GM19239 (cell line): ENCODE measurements at places on chromosomes 5 and 9.

GRCh38 chr9:89662718-89663613 lies 58.2 kb downstream of the GADD45G start:
- no peak for DNase-seq

GRCh38 chr9:120876842-120877240 lies at the start of gene PHF19:
Gene PHF19, minus strand, starts transcription at chr9:120877188. Its CDS starts 2,447 bp downstream, at chr9:120874741.
- no peak for DNase-seq

DNA sequence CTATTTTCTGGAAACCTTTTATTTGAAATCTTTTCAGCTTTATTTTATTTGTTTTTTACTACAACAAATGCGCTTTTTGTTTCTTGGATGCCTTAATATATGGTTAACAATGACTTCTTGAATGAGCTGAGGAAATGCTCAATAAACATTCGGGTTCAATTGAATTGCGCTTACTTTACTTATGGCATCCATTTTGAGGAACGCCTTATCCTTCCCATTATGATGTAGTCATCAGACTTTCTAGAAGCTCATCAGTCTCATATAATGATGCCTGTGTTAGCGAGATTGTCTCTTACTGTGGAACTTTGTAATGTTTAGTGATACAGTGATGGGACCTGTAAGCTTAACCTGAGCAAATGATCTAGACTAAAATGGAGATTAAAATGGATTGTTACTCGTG lies 916 bp downstream of the SHLD3 start:
- DNase-seq, result no peak

DNA sequence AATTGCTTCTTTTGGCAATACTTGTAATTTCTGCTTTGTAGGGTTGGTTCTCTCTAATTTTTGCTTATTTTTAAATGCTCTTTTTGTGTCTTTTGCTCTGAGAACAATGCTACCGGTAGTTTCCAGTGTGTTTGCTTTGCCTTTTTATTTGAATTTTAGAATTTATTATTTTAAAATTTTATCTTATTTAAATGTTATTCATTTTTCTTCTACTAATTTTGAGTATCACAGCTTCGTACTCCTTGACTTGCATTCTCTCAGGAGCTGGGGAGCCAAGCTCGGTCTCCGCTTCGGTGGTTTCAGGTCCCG lies 45.9 kb downstream of the ANXA2R start:
- DNase-seq, result no peak

DNA sequence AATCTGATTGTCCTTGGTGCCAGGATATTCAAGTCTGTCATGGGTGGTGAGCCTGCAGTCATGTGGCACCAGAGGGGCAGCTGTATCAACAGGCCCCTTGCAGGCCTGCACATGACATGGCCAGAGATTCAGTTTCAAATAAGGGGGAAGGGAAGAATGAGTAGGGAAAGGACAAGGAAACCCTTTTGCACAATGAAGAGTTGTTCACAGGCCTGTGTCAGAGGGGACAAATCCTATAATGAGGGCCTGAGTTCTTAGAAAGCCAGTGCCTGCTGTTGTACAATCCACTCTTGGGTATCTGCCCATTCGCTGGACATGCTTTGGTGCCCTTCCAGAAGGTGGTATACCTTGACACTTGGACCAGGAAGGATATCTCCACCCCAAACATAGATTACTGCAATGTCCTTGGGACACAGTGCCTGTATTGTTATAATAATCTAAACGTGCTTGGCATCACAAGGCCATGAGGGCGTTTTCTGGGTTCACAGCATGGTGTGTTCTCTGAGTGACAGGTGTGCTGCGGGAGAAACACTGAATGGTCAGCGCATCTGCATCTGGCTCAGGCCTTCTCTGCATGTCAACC lies 1.9 kb upstream of the TMEM171 start:
- no peak for DNase-seq

- DNase-seq, result no peak
Observed at GRCh38 chr9:72292256-72292682, 72.7 kb downstream of the ZFAND5 start.

- no peak for DNase-seq
Observed at GRCh38 chr9:112810696-112811490, 60.3 kb downstream of the SNX30 start.

- DNase-seq, result no peak
Observed at GRCh38 chr5:100590867-100591266, 55.7 kb downstream of the FAM174A start.

DNA sequence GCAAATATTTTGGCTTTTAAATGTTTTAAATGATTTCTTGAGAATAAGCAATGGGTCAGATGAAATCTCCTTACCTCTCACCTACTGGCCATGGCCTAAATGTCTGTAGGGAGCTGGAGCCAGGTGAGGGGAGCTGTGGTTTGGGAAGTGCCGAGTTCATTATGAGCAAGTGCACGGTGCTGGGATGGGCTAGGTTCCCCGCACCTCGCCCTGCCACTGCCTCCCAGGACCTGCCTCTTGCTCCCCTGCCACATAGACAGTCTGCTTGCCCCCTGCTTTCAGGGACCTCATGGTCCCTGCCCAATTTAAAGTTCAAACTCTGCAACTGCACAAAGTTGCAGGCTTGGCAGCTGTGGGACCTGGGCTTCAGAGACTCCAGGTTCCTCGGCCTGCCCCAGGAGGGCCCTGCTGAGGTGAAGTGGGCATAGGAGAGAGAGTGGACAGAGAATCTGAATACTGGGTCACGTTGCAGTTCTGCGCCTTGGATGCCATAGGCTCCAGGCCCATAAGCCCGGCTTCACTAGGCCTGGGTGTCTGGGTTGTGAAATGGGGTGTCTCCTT lies 5.4 kb downstream of the OR13J1 start:
- no peak for DNase-seq

GRCh38 chr5:104353371-104353770 lies 790.8 kb upstream of the NUDT12 start:
- no peak for DNase-seq

- DNase-seq, result peak; percentile 22
Observed at GRCh38 chr5:55691265-55692105, 20.6 kb downstream of the SLC38A9 start.

DNA sequence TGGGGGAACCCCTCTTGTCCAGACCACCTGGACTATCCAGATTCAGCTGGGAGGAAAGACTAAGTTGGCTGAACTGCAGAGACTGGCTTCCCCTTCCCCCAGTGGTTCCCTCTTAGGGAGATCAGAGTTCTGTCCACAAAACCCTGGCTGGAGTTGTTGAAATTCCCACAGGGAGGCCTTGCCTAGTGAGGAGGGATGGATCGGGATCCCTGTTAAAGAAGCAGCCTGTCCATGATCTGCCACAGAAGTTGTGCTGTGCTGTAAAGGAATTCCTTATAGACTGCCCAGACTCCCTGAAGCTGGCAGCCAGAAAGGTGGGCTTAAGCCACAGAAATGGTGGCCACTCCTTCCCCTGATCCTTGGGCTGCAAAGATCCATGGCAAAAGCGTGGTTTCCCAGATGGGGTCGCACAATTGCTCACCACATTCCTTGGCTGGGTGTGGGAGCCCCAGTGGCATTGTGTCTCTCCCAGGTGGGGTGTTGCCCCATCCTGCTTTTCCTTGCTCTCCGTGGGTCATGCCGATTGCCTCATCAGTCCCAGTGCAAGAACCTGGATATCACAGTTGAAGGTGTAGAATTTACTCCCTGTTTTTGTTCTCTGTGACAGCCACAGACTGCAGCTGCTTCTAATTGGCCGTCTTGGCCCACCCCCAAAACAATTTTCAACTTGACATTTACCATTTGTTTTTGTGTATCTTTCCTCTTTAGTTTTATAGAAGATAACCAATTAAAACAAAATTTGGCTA lies 342.4 kb downstream of the FGF10 start:
- no peak for DNase-seq

GRCh38 chr5:56951946-56952691 lies at the start of gene MIER3:
Gene MIER3, minus strand, starts transcription at chr5:56952123. Its CDS starts 21 bp downstream, at chr5:56952102.
- DNase-seq, result peak; percentile 98

GRCh38 chr5:139960723-139961383 lies 82.2 kb downstream of the NRG2 start:
- DNase-seq, result peak; percentile 42

DNA sequence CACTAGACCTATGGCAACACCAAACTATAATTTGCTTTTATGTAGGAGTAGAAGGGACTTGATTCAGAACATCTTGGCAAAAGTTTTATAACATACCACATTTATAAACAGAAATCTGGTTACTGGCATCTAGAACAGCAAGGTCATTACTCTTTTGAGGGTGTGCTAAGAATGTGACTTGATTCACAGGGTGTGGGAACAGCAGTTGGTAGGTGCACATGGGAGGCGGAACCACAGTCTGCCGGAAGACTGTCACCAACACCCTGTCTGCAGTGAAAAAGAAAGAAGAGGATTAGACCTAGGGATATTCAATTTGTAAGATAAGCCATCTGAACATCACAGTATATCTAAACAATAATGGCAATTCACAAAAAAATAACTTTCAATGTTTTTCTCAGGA lies 23.0 kb downstream of the ELP1 start:
- DNase-seq, result no peak

- peak; percentile 27 for DNase-seq
Observed at GRCh38 chr5:61768692-61769281, 436.7 kb downstream of the ZSWIM6 start.

DNA sequence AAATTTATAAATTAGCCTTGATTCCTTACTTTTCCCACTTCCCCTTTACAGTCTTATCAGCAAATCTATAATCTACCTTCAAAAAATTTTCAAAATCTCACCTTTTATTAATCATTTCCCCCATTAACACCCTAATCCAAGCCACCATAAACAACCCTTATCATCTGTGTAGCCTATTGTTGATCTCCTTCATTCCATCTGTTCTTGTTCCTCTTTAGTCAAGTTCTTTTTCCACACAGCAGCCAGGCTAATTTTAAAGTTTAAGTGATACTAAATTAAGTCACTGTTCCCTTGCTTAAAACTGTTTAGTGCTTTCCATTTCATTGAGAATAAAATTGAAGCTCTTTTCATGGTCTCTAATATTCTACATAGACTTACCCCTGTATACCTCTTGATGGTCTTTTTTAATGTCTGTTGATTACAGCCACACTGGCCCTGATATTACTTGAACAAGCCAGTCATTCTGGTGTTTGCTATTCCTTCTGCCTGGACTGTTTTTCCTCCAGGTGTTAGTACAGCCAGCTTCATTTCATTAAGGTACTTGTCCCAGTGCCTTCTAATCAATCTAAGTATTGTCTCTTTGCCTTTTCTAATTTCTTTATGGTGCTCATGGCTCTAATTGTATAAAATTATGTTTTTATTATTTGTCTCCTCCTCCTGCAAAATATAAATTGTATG lies 31.1 kb downstream of the GPR151 start:
- no peak for DNase-seq

DNA sequence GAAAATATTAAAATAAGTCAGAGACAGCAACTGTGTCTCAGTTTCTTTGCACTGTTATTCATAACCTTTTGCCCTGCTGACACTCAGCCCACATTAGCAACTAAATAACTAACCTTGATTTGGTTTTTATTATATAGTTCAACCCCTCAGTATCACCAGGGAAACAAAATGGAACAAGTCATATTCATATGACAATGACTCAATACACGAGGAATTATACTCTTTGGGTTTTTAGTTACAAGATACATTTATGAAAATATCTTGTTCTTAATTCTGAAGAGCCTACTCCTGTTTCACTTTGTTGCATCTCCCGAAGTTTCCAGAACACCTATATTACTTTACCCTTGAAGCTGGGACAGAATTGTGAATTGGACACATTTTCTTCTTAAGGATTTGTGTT lies 845.4 kb downstream of the EFNA5 start:
- no peak for DNase-seq

GRCh38 chr9:32811246-32811645 lies 27.9 kb downstream of the TMEM215 start:
- no peak for DNase-seq

DNA sequence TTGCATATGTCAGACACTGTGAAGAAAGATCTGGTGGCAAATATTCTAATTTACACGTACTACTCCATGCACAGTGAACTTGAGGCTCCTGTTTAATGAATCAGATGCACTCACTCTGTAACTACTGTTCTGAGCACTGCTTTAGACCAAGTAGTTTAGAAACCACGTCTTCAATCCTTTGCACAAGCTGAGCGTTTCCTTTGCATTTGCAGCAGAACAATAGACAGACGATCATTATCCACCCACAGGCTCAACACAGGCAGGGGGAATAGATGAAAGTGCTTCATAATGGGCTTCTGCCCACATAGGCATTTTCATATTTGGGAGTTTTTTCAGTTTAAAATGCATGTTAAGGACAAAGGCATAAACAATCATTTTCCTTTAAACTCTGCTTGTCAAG lies 423.3 kb upstream of the ADAMTS16 start:
- DNase-seq, result no peak

GRCh38 chr5:97449172-97449571 lies 266.1 kb upstream of the RIOK2 start:
- DNase-seq, result no peak

- no peak for DNase-seq
Observed at GRCh38 chr5:83568186-83568585, 96.6 kb downstream of the VCAN start.

GRCh38 chr9:134236935-134237629 lies 72.7 kb upstream of the RNU6ATAC start:
- DNase-seq, result no peak

DNA sequence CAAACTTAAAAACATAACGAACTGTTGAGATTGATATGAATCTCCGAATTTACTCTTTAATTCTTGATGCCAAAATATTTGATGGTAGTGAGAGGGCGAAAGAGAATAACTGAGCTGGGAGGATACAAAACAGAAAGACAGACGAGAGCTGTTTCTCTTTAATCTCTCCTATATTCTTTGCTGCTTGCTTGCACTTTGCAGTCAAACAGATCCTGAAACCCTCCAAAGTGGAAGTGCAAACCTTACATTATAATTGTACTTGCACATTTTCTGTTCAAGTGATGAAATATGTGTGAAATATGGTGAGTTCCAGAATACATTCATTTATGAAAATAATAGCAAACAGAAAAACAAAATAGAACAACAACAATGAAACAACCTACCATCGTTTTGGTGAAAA lies 63.8 kb downstream of the PAM start:
- DNase-seq, result no peak

DNA sequence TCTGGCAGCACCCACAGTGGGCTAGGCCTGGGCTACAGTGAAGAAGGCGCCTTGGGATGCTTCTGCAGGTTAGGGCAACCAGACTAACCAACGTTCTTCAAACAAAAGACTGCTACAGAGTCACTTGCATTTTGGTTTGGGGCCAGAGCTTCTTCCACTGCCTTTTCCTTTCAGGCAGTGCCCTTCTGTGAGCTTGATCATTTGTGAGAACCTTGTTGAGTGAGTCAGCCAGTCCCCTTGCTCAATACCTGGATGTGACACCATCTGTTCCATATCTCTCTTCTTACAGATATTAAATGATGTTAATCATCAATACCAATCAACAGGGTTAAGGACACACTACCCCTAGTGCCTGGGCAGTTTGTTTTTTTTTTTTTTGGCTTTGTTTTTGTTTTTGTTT lies 46.5 kb upstream of the VDAC1 start:
- DNase-seq, result no peak

- DNase-seq, result no peak
Observed at GRCh38 chr5:11126844-11127243, 365.8 kb upstream of the DAP start.
